Stimulated activated CD8-positive, alpha-beta memory T cell treated with anti-CD3 and anti-CD28 coated beads, Interleukin-2, amount 100 ng/mL, for 48 hours (primary cell): ENCODE measurements at places on chromosomes 7 and 10.

DNA sequence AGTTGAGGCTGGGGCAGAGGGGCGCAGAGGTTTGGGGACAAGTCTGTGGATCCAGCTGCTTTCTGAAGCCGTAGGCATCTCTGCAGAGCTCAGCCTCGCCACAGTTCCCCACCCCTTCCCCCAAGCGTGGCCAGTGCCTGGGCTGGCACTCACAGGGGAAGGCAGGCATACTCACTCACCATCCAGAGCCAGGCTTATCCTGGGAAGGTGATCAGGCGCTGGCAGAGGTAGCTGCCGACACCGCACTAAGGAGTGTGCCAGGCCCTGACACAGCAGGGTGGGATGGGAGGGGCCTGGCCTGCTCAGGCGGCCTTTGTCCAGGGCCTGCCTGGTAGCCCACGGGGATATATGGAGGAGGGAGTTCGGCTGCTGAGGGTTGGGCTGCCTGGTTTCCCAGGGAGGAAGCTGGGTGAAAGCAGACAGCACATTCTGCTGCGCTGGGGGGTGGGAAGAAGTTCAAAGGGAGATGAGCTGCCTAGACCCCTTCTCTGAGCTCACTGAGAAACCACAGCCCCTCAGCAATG lies 15.9 kb downstream of the VSIR start:
- no peak for DNase-seq

- DNase-seq = no peak
Observed at GRCh38 chr7:125927556-125927955, 997.9 kb upstream of the POT1 start.

DNA sequence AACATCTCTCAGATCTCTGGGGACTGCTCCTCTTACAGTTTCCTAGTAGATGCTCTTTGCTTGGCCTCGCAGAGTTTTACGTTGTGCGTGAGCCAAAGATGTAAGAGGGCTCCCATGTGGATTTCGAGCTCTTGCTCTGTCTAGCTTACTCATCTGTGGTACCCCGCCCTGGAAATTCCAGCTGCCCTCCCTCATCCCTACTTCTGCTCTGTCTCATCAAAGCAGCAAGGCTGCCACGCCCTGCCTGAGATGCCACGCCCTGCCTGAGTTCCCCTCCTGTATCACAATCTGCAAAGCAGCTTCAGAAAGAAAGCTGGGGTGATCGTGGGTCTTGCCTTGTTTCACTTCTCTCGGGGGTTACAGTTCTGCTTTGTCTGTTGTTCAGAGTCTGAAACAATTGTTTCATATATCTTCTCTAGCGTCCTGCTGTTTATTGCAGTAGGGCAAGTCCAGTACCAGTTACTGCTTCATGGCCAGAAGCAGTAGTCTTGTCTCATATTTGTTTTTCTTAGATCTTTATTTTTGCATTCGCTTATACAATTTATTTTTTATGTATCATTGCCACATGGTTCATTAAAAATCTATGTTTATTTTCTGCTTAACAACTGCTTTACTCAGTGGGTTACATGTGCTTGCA lies 36.1 kb upstream of the CCNY start:
- no peak for DNase-seq

DNA sequence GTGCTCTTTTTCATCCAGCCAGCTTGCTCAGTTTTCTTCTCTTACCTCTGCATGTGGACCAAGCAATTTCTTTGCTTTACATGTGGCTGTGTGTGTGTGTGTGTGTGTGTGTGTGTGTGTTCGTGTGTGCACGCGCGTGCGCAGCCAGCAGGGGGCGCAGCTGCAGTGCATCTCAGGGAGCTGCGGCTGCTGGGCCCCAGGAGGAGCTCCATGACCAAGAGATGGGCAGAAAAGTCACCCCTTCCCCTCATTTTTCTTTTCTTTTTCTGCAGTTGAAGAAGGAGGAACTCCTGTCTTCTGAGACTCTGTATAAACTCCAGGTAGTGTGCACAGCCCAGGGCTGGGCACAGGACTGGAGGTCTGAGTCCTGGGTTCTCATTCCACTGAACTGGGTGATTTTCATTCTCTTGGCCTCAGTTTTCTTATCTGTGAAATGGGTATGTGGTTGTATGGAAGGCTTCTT lies 41.8 kb downstream of the BLNK start:
- DNase-seq = peak; percentile 57

GRCh38 chr10:92699518-92700381 lies 10.0 kb downstream of the HHEX start:
- DNase-seq = peak; percentile 7

GRCh38 chr10:75166623-75166972 lies 44.0 kb upstream of the VDAC2 start:
- no peak for DNase-seq

- no peak for DNase-seq
Observed at GRCh38 chr7:139699640-139700504, 77.9 kb downstream of the HIPK2 start.

GRCh38 chr10:68633816-68634466 lies 73.8 kb downstream of the TET1 start:
- DNase-seq = no peak

DNA sequence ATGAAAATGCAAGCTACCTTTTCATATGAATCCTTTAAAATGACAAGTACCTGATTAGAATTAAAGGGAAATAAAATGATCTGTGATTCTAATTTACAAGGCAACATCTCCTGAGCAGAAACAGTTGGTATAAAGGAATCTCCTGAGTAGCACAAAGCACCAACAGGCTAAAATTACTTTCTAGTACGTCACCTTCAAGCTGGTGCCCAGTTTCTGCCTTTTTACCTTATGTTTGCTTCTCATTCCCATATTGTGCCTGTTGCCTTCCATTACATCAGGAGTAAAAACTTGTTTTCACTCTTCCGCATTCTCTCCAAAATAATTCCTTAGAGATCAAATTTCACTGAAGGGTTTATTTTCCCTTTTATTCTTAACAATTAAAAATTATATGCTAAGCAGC lies 587.1 kb upstream of the KCND2 start:
- no peak for DNase-seq

DNA sequence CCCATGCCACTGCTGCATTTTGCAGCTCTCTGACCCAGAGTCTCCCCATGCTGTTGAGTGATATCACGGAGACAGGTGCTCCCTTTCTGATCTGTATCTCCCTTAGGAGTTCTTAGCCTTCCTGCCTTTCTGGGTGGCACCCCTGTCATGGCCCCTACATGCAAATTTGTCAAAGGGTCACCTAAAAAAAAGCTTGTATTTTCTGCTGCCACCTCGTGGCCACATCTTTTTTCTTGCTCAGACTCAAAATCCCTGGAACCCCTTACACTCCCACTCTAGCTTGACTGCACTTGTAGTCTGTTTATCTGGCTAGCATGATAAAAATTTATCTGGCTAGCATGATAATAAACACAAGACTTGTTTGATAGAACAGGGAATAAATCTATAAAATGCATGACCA lies 809.1 kb downstream of the SORCS1 start:
- DNase-seq = no peak

- DNase-seq = no peak
Observed at GRCh38 chr10:6065406-6065805, 3.2 kb upstream of the IL2RA start.

DNA sequence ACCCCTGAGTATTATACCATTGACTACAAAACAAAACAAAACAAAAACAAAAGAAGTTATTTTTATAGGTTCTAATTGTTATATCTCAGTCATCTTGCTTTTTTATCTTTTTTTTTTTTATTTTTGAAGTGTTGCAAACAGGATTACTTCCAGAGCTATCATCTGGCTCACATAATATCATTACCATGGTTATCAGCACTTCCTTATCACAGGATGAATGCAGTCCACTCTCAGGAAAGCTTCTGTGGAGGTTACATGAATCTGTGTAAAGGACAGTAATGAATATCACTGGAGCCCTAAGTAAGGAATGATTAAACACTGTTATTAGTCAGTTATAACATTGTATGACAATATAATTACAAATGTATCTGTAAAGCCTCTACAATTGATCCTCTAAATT lies 451.5 kb downstream of the PLXDC2 start:
- no peak for DNase-seq

- no peak for DNase-seq
Observed at GRCh38 chr7:32586291-32587221, 91.3 kb downstream of the AVL9 start.

DNA sequence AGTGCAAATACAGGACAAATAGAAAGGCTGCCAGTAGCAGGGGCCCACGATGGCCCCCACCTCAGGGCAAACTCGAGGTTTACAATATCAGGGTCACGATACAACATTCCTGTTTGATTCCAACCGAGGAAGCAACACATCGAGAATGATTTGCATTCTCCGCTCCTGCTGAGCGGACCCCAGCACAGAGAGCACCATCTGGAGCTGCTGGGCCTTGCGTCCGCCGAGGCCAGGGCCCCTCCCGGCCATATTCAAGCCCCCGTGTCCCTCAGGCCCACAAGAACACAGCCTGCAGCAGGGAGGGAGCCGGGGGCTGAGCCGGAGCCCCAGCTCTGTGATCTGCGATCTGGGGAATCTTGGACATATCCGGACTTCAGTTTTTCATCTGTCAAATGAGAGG lies 84.3 kb downstream of the PRKAG2 start:
- DNase-seq = no peak

DNA sequence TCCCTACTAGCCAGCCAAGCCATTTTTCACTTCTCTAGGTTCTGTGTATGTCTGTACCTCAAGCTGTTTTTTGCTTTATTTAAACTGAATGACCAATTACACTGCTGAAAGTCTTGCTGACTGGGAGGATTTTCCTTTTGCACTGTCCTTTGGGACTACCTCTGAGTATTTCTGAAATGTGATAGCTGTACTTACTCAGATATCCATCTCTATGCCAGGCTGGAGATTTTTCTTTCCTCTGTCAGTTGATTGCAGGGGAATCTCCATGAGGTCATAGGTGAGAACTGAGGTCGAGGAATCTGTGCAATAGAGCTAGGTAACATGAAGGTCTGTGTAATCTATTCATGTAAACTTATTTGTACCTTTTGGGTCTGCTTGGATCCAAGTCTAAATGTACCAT lies 38.9 kb upstream of the ANKRD1 start:
- no peak for DNase-seq

DNA sequence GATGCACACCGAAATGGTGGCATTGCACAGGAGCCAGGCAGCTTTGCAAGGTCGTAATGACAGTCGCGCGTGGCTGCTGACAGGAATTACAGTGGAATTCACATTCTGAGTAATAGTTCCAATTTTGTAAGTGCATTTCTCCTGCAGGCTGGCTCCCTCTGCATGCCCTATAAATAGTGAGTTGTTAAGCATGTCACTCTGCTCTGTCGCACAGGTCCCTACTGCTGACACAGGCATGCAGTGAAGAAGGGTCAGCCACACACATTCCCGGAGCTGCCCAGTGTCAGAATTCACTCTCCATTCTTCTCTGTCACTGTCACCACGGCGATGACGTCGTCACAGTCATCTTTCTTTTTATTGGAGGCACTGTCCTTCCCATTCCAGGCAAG lies 49.2 kb upstream of the SHH start:
- no peak for DNase-seq

DNA sequence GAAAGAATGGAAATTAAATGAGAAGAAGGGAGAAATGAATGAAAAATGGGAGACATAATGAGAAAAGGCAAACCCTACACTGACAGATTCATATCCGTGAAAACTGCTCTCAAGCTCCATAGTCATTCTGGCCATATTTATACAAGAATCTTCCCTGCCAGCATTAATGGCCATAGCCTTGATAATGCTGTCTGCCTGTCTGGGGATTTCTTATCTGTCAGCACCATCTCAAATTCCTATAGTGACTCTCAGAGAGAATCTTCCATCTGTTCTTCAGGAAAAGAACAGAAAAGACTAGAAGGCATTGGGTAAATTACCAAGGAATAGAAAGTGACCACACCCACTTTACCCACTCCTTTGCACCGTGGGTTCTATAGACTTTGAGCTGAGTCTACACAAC lies 295.9 kb downstream of the PLXNA4 start:
- no peak for DNase-seq

DNA sequence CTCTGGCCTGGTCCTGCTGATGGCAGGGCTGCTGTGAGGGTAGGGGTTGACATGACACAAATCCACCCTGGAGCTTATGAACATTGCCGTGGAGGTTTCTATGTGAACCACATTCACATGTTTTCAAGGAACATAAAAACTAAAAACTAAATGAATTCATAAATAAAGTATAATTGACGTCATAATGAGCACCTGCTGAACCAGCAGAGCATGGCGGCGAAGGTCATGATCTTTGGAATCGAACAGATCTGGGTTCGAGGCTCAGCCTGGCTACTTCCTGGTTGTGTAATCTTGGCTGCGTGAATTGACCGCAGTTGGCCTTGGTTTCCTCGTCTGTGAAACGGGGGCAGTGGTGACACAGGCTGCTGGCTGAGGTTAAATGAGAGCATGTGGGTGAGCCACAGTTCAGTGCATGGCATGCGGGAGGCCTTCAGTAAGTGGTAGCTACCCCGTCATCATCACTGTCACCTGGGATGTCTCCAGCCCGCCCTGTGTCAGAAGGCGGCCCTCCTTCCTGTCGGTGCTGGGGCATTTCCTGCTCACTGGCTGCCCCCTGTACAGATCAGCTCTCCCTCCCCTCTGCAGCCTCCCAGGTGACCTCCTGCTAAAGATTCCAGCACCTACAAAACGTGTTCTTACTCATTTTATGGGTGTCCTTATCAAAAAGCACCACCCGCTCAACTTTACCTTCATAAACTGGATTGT lies 190.3 kb upstream of the SHH start:
- no peak for DNase-seq

DNA sequence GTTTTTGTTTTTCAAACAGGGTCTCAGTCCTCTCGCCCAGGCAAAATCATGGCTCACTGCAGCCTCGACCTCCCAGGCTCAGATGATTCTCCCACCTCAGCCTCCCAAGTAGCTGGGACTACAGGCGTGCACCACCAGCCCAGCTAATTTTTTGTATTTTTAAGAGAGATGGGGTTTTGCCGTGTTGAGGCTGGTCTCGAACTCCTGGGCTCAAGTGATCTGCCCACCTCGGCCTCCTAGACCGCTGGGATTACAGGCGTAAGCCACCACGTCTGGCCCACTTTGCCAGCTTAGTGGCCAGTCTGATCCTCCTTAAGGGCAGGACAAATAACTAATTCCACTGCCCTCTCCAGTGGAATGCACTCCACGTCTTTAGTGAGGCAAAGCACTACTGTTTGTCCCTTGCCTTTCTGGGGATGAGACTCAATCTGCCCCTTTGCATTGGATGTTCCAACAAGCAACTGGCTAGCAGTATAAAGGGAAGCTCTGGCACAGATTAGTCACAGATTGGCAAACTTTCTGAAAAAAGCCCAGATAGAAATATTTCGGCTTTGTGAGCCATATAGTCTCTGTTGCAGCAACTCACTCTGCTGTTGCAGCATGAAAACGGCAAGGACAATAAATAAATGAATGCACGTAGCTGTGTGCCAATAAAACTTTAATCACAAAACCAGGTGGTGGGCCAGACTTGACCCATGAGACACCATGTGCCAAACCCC lies 143.8 kb upstream of the RHEB start:
- no peak for DNase-seq

DNA sequence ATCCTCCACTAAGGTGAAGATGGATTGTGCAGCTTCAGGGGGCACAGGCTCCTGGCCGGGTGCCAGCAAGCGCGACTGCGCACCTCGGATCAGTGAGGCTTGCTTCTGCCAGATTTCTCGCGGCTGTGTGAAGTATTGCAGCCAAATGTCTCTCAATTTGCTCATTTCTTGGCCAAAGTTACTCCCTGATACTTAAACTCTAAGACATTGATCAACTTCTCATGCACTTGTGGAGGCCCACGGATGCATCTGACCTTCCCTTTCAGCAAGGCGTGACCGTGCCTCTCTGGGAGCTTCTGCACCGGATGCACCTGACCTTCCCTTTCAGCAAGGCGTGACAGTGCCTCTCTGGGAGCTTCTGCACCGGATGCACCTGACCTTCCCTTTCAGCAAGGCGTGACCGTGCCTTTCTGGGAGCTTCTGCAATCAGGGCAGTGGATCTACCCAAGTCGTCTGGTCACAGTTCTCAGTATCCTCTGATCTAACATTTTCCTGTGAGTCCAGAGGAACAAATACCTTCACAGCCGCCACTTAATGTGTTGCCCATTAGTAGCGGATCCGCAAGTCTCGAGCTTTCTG lies 248.3 kb downstream of the ADARB2 start:
- no peak for DNase-seq
